Common myeloid progenitor, CD34-positive (primary cell): ENCODE measurements at places on chromosomes 3 and 15.
A peak's percentile ranks its signal among the peaks of the same experiment; 100 is the strongest.

DNA sequence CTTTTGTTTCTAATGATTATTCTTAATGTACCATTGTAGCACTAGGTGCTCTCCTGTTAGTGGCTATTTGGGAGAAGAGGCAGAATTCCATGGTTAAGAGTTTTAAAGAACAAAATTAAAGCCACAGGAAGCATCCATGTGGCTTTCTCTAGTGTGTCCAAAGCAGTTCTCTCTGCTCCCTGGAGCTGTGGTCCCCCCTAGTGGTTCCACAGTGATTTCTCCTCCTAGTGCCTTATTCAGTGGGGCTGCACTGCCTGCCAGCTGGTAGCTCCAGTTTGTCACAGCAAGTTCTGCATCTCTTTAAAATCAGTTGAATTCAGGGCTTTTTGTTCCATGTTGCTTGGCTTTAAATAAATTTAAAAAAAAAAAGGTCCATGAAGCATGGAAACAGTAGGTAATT, 39.6 kb upstream of the FAM98B start:
- H3K4me3 ChIP-seq = no peak overlapping the region
- no peaks in the 10 kb centered on the region for H3K36me3 ChIP-seq
- DNase-seq = peak; percentile 27
- H3K27me3 ChIP-seq = no peaks in the 10 kb centered on the region
- no peak overlapping the region for H3K27ac ChIP-seq

DNA sequence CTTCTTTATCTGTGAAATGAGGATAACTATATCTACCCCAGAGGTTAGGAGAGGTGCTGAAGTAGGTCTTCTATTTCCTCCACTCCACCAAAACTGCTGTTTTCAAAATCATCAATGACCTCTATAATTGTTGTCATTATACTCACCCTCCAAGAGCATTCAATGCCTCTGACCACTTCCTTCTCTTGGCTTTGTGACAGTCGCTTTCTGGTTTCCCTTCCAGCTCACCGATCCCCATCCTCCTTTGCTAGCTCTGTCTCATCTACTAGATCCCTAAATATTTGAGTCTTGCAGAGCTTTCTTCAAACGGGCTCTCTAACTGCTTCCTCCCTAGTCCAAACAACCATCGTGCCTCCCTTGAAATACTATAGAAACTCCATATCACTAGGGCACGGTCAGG, 153.5 kb downstream of the RPLP1 start:
- H3K4me3 ChIP-seq = no peak overlapping the region
- peaks cover 3% of the 10 kb centered on the region for H3K4me1 ChIP-seq
- no peaks in the 10 kb centered on the region for H3K27me3 ChIP-seq
- H3K27ac ChIP-seq = no peak overlapping the region
- H3K36me3 ChIP-seq = no peaks in the 10 kb centered on the region
- DNase-seq = peak; percentile 40

DNA sequence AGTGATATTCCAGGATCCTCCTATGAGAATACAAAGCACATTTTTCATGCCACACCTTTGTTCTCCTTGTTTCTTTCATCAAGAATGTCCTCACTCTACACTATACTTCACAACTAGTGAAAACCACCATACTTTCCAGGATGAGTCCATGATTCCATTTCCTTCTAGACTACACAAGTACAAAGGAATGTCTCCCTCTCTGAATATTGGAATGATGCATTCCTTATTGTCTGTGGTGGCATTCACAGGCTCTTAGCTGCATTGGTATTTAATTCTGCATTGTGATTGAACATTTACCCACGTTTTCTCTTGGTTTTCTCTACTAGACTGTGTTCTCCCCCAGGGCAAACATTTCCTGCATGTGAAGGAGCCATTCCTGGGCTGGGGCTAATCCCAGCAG, 217.5 kb downstream of the RAP2B start:
- peaks cover 2% of the 10 kb centered on the region for H3K27me3 ChIP-seq
- no peak overlapping the region for H3K4me3 ChIP-seq
- H3K27ac ChIP-seq = no peak overlapping the region
- no peak for DNase-seq
- no peaks in the 10 kb centered on the region for H3K4me1 ChIP-seq

DNA sequence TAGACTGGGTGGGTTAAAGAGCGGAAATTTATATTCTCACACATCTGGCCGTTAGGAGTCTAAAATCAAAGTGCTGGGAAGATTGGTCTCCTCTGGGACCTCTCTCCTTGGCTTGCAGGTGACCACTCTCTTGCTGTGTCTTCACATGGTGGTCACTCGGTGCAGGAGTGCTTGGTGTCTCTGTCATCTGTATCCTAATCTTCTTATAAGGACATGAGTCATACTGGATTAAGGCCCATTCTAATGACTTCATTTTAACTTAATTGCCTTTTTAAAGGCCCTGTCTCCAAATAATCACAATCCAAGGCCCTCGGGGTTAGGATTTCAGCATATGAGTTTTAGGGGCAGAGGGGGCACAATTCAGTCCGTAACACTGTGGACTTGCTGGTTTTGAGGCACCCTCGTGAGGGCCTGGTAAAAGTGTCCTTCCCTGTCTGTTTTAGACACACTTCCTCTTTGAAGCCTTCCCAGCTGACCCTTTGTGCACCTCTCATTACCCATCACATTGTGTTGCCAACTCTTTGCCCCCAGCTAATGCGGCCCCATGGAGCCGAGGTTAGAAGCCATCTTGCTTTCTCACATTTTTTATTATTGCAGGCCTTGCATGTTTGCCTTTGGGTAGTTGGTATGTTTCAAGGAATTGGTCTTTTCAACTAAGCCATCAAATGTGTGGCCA, 3.2 kb downstream of the XYLB start:
- peaks cover 6% of the 10 kb centered on the region for H3K4me1 ChIP-seq
- H3K36me3 ChIP-seq = peaks cover 4% of the 10 kb centered on the region
- no peak for DNase-seq

DNA sequence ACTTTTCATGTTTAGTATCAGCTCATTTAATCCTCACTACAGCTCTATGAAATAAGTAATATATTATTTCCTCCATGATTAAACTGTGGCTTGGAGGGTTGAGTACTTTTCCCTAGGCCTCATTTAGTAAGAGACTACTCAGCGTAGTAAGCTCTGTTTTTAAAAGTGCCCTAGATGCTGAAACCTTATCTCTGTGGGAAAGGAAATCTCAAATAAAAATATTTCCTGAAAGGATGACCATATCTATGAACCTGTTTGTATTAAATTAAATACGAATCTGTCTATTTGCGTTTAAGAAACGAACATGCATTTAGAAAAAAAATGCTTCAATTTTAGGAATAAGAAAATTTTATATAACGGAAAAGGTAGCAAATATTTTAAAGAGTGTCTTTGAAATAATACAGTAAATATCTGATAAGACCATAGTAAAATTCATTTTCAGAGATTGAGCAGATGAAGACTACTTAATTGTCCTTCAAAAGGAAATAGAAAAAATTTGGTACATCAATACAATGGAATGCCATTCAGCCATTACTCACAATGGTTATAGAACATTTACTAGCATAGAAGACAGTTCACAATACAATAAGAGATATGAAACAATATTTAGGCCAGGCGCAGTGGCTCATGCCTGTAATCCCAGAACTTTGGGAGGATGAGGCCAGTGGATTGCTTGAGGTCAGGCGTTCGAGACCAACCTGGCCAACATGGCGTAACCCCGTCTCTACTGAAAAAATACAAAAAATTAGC, 56.2 kb downstream of the ATG7 start:
- H3K4me3 ChIP-seq = no peak overlapping the region
- H3K27ac ChIP-seq = no peak overlapping the region
- no peaks in the 10 kb centered on the region for H3K27me3 ChIP-seq
- no peaks in the 10 kb centered on the region for H3K4me1 ChIP-seq

GRCh38 chr15:87687523-87687870, 569.0 kb downstream of the NTRK3 start:
- H3K27ac ChIP-seq = no peak overlapping the region
- H3K36me3 ChIP-seq = no peaks in the 10 kb centered on the region
- no peak for DNase-seq
- H3K4me3 ChIP-seq = no peak overlapping the region
